ENCODE measurements at places on chromosomes 5 and 9.

- DNase-seq = no peak
Observed at GRCh38 chr5:84487963-84488362, 103.3 kb upstream of the EDIL3 start.

GRCh38 chr5:131466171-131466766 is 168.8 kb downstream of the RAPGEF6 start:
- no peak for DNase-seq

DNA sequence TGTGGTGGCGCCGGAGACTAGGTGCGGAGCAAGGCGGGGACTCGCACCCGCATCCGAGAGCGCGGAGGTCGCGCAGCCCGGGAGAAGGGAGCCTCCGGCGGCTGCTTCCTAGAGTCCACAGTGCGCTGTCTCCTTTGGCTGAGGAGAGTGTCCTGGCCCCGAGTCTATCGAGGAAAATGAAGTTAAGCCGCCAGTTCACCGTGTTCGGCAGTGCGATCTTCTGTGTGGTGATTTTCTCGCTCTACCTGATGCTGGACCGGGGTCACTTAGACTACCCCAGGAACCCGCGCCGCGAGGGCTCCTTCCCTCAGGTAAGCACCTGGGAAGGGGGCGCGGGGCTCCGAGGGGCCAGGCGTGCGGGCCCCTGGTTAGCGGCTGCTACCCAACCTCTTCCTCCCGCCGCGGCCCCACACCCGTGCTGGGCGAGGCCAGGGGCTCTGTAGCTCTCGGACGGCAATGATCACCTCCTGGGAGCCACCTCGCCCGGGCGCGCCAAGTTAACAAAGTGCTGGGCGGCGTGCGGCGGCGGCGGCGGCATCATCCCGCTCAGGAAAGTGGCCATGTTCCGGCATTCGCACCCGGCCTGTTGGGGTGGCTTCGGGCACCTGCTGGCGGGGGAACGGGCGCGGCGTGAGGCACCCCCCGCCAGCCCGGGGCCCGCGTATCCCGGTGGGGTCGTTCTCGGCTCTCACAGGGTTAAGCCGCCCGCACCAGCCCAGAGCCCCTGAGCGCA is 681 bp downstream of the MAN2A1 start:
- DNase-seq = peak; percentile 68

DNA sequence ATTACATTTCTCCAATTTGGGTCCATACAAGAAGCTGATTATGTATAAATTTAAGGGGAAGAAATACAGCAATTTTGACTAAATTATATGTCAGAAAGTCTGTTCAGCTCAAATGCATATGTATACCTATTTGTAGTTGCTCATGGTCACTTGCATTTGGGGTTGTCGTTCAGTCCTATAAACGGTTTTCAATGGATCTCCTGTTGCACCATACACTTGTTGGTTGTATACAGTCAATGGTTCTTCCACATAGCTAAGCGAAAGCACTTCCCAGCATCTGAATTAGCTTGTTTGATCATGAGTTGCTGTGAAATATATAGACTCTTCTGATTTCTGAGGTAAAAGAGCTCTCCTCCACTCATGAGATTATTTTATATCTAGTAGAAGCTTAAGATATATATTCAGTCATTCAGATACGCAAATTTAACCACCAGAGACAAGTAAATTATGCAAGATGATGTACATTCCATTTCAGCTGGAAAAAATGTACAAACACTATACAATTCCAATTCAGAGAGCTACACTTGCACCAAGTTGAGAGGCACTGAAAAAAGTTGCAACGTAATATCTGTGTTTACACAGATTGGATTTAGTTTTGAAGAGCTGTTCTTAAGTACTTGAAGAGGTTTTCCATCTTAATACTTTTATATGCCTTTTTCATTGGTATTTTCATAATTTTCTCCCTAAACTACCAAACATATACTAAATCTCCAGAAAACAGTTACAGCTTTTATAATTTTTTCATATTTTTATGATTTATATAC is 64.4 kb upstream of the POU5F2 start:
- no peak for DNase-seq

GRCh38 chr9:87781331-87781730 is 55.4 kb downstream of the CTSL start:
- DNase-seq = no peak
